Mesenchymal stem cell (in vitro differentiated cells and primary cell): ENCODE measurements at places on chromosomes 2 and 18.

GRCh38 chr2:34991508-34992274 is 1363.9 kb upstream of the CRIM1 start:
- DNase-seq = no peak

- DNase-seq = peak; percentile 68
These were observed 37.0 kb downstream of the KLHL14 start for GRCh38 chr18:32735781-32736180.

GRCh38 chr2:235378246-235378645 is 115.6 kb upstream of the AGAP1 start:
- DNase-seq = no peak

- no peak for DNase-seq
These were observed 154.2 kb downstream of the ATAD2B start for GRCh38 chr2:23772684-23773083.

GRCh38 chr18:61295153-61295552 is 38.1 kb upstream of the CDH20 start:
- no peak for DNase-seq

DNA sequence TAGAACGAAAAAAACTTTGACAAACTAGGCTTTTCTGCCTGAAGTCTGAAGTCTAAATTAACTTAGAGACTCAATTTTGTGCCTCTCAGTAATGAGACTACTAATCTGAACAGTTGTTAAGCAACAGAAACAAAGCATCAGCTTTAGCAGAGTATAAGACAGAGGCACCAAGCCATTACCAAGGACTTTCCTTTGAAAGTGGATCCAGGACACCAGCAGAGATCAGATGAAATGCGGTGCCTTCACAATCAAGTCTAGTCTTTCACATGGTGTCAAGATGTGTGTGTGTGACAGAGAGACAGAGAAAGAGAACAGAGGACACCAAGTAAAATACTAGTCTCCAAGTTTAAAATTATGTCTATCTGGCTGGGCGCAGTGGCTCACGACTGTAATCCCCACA is 1502.9 kb downstream of the LRP1B start:
- DNase-seq = no peak

GRCh38 chr18:57210716-57211411 is 64.0 kb downstream of the BOD1L2 start:
- no peak for DNase-seq

DNA sequence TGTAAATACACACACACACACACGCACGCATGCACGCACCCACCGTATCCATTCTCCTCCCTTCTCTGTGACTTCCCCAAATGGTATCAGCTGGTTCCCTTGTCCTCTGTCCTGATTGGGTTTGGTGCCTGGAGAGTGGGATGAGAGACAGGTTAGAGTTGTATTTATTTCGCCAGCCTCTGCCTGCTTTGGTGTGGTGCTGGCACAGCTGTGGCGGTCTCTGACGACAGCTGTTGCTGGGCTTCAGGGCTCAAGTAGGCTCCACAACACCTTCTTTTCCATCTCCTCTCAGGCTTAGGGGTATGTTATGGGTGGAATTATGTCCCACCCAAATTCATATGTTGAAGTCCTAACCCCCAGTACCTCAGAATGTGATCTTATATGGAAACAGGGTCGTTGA is 94.9 kb upstream of the ITGA6 start:
- DNase-seq = no peak

GRCh38 chr18:27057519-27058234 is 127.4 kb downstream of the CHST9 start:
- DNase-seq = no peak

GRCh38 chr2:227125506-227125905 is 38.5 kb downstream of the COL4A4 start:
- DNase-seq = no peak

GRCh38 chr2:75565472-75566462 is 5.0 kb upstream of the EVA1A start:
- DNase-seq = peak; percentile 32

- DNase-seq = no peak
These were observed 140.8 kb downstream of the PIK3C3 start for GRCh38 chr18:42095732-42096377.

DNA sequence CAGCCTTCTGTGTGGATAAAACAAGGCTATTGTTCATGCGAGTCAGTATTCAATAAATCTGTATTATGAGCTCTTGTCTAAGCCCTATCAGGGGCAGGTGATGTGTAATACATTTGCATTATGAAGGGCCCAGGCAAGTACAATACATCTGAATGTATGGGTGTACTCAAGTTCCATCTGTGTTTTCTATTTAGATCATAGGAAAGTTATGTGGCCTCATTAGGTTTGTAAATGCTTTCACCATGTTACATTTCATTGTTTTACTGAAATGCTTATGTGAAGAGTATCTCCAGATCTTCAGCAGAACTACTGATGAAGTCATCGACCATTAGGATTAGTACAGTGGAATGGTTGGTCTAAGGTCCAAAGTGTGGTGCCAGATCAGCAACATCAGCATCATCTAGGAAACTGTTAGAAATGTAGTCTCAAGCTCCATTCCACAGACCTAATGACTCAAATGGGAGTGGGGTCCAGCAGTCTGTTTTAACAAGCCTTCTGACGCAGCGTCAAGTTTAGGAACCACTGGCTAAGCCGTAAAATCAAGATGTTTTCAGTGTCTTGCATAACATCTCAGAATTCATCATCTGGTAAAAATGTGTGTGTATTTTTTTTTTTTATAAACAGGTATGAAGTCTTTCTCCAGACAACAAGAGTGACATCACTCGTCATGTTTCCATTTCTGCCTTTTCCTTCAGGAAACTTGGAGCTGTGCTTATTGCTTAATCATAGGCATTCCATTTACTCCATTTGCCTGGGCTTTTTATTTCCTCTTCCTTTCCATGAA is 80.5 kb downstream of the LYPD6 start:
- peak; percentile 89 for DNase-seq

DNA sequence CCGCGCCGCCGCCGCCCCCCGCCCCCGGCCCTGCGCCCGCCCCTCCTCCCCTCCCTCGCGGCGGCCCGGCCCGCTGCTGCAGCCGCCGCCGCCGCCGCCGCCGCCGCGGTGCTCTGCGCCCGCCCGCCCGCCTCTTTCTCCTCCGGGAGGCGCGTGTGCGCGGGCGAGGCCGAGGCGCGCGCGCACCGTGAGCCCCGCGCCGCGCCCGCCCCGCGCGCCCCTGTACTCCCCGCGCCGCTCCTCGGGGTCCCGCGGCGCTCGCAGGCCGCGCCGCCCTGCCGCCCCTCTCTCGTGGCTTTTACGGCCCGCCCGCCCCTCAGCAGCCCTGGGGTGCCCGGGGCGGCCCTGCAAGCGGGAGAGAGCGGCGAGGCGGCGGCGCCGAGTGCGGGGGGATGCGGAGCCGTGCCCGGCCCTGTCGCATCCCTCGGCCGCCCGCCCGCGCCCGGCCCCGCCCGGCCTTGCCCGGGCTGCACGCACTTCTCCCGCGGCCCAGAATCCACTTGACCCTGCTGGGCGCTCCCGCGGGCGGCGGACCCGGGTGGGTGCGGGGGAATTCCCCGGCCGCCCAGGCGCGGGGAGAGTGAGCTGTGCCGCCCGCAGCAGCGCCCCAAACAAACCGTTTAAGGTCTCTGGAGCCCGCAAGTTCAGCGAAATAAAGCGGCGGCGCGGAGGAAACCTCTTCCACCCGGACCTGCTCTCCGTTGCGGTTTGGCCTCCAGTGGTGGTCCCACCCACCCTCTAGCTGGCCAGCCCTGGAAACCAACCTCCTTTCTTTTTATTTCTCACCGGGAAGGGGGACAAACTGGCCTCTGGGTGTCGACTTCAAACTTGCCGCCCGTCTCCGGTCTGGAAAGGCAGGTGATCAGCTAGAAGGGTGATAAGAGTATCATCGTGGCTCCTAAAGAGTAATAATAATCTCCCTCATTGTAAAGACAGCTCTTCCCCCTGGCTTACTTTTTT is 37.4 kb downstream of the AFF3 start:
- DNase-seq = peak; percentile 56
